Activated CD8-positive, alpha-beta memory T cell treated with anti-CD3 and anti-CD28 coated beads for 48 hours (primary cell): ENCODE measurements at places on chromosomes 2 and 18.

- no peak for DNase-seq
These were observed 215.3 kb downstream of the RND3 start for GRCh38 chr2:150271952-150272802.

DNA sequence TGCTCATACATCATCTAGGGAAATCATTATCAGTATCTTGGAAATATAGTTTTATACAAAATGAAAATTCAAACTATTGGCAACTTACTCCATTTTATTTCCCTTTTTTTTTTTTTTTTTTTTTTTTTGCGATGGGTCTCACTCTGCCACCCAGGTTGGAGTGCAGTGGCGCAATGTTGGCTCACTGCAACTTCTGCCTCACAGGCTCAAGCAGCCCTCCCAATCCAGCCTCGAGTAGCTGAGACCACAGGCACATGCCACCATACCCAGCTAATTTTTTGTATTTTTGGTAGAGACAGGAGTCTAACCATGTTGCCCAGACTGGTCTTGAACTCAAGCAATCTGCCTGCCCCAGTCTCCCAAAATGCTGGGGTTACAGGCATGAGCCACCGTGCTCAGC lies 29.0 kb downstream of the OLA1 start:
- DNase-seq, result no peak

GRCh38 chr2:118604371-118604770 lies 243.1 kb downstream of the EN1 start:
- DNase-seq, result no peak

GRCh38 chr18:79973517-79973916 lies 9.1 kb downstream of the HSBP1L1 start:
- DNase-seq, result no peak

DNA sequence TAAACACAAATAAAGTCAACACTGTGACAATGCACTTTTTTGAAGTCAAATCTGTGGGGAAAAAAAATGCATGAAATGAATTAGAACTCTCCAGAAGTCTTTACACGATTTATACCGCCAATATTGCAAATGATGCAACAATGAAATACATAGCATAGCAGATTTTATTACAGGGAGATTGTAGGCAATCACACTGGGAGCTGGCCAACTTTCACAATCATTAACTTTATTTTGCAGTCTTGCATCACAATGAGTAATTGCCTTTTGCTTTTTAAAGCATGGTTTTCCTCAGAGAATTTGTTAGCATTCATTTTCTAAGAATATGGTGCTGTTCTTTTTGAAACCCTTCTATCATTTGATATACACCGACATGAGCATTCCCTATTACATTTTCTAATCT lies 366.4 kb upstream of the FSIP2 start:
- no peak for DNase-seq

DNA sequence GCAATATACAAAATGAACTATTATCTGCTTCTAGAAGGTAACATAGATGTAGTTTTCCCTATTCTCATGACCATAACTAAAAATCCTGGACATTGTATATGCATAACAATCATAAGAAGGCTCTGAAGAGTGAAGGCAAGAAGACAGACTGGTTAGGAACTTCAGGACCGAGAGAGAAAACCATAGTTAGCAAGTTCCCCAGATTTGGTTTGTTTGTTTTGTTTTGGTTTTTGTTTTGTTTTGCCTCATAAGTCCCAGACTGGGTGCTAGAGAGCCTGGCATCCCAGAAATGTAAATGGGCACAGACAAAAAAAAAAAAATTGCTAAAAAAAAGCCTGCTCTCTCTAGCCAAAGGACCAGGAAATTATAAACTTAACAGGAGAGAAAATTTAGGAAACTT lies 192.2 kb upstream of the FBXO11 start:
- DNase-seq, result no peak

- DNase-seq, result no peak
These were observed 93.6 kb upstream of the TAF1B start for GRCh38 chr2:9749546-9750223.

DNA sequence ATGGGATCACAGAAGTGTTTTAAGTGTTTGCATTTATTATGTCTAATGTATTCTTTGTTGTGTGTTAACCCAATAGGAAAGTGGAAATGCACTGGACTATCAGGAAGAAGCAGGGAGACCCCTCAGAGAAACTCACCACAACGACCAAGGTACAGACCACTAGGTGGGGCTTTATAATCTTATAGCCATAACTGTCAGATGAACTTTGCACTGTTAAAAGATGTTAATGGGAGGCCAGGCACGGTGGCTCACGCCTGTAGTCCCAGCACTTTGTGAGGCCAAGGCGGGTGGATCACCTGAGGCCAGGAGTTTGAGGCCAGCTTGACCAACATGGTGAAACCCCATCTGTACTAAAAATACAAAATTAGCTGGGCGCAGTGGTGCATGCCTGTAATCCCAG lies 73.2 kb downstream of the SUMO1 start:
- DNase-seq, result no peak

- DNase-seq, result no peak
These were observed 263.0 kb downstream of the EIPR1 start for GRCh38 chr2:3114406-3115185.

GRCh38 chr2:28086611-28087010 lies 196.1 kb downstream of the BABAM2 start:
- no peak for DNase-seq

- DNase-seq, result no peak
These were observed 187.9 kb upstream of the ZEB2 start for GRCh38 chr2:144707736-144708326.

- DNase-seq, result no peak
These were observed 49.6 kb downstream of the ODC1 start for GRCh38 chr2:10398496-10398895.

DNA sequence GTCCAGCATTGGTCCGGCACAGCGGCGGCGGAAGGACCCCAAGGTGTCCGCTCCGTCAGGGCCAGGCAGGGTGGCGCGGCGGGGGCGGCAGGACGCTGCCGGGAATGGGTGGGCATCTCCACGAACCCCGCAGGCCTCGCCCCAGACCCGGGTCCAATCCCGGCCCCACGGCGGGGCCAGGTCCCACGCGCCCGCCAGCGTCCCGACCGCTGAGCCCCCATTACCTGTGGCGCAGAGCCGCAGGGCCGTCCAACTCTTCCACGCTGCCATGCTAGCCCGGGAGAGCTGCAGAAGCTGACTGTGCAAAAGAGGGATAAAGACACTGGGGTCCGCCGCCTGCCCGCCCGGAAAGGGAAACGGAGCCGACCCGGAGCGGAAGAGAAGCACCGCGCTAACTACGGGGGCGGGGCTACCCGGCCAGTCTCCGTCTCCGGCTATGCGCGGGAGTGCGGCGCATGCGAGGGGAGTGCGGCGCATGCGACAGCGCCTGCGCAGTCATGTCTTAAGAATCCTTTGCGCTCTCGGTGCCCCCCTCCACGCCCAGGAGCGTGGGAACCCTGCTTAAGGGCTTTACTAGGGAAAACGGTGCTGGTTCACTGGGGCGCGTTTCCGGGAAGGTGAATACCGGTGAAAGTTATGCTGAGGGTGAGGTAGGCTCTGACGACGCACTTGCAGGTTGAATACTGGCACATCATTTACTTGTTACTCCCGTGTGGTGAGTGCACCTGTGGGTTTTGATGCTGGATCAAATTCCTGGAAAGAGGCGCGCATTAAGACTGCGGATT lies at the start of gene TMX3:
Gene TMX3, minus strand, starts transcription at position 397 of the 785 bp plus-strand sequence. Its CDS starts 127 bp downstream, at position 270.
- DNase-seq, result peak; percentile 66

DNA sequence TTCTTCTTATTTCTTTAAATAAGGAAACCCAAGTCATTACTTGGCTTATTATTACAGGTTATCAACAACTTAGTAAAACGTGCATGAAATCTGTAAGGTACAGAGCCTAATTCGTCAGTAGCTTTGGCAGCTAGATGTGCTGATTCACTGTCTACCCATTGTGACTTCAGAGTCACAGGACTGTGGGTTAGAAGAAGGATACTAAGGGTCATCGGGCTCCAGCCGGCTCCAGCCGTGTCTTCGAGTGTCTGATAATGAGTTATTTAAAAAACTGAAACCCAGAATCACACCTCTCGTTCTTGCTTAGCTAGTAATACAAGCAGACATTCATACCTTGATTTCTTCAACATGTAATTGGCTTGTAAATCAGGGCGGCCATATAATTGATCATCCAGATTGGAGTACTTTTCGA lies 170.5 kb downstream of the FMNL2 start:
- DNase-seq, result no peak
